ENCODE measurements at places on chromosomes 13 and 19.
A peak's percentile ranks its signal among the peaks of the same experiment; 100 is the strongest.

DNA sequence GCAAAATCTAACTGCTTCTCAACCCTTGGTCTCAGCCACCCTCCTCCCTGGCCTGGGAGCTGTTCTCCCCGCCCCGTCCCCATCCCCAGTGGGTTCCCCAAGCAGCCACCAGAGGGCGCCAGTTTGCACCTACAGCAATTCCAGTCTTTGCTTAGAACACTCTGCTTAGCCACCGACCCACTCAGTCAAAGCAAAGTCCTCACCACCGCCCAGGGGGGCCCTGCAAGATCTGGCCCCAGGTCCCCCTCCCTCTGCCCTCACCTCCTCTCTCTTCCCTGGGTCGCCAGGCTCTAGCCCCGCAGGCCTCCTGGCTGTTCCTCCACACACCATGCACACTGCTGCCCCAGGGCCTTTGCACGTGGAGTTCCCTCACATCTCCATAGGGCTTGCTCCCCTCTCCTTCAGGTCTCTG lies 12.4 kb downstream of the TMEM143 start:
- peak; percentile 38 for DNase-seq

- no peak for DNase-seq
These were observed 832.3 kb downstream of the PCDH17 start for GRCh38 chr13:58463841-58464240.

DNA sequence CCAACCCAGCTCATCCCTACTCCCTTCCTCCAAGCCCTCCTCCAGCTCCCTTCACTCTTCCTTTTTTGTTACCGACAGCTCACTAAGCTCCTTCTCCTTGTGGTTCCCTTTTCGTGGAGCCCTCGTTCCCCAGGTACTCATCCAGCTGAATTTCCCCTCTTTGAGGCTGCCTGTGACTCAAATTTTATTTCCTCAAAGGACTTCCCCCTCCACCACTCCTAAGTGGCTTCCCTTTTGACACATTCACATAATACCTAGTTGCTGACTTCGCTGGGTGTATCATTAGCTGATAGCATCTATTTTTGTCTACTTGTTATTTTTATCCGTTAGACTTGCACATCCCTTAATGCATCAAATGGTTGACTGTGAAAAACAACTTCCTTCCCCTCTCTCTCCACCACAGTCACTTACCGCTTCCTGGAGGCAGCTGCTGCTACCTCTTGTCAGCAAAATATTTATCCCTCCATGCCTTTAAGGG lies 14.5 kb downstream of the FFAR2 start:
- DNase-seq: peak; percentile 9

GRCh38 chr19:57406516-57407123 lies 4.3 kb upstream of the ZNF17 start:
- peak; percentile 32 for DNase-seq

GRCh38 chr13:93388701-93389100 lies 162.1 kb downstream of the GPC6 start:
- DNase-seq: no peak

DNA sequence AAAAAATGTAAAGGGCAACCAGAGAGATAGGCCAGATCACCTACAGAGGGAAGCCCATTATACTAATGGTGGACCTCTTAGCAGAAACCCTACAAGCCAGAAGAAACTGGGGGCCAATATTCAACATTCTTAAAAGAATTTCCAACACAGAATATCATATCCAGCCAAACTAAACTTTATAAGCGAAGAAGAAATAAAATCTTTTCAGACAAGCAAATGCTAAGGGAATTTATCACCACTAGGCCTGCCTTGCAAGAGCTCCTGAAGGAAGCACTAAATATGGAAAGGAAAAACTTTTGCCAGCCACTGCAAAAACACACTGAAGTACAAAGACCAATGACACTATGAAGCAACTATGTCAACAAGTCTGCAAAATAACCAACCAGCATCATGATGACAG lies 28.4 kb downstream of the VSTM2B start:
- no peak for DNase-seq

DNA sequence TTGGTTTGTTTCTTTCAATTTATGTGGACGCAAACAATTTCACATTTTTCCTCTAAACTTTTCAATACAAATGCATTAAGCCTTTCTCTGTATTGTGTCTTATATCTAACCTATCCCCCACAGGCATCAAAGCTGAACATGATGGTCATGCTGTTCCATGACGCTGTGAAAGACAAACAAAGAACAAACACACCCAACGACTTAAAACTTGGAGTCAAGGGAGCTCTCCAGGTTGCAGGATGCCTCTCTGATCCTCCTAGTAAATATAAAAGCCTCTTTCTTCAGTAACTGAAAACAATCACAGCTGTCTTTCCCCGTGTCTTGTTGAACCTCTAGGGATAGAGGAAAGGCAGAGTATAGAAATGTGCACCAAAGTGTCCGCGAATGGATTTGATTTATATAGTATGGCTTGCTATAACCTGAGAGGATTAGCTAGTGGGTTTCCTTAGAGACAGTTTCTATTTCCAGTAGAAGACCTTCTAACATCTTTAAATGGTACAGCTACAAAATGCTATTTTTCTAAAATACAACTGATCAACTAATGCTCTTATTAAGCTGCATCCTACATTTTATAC lies 43.1 kb downstream of the PCDH9 start:
- no peak for DNase-seq

All from dermis microvascular lymphatic vessel endothelial cell (primary cell).